CD4-positive, alpha-beta T cell treated with Interleukin-12 subunit alpha and Interleukin-12 subunit beta, for 1 hour (primary cell): ENCODE measurements at places on chromosomes 3 and 15.
A peak's percentile ranks its signal among the peaks of the same experiment; 100 is the strongest.

- no peak for DNase-seq
Observed at GRCh38 chr3:149575961-149576564, 81.8 kb downstream of the WWTR1 start.

DNA sequence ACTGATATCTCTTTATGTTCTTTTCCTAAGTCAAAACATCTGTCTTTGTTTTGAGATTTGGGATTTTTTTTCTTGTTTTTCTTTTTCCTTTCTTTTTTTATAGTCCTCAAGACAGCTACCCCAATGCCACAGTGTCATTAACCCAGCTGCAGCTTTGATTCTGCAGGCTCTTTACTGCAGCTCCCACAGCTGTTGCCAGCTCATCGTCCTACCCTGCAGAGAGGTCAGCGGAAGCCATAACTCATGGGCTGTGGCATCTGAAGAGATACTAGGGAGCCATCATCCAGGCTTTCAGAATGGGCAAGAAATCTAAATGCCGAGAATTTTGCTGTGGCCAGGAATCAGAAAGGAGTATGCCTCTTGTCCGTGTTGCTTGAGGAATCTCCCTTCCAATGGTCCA is 44.3 kb upstream of the SLC24A5 start:
- no peak for DNase-seq

DNA sequence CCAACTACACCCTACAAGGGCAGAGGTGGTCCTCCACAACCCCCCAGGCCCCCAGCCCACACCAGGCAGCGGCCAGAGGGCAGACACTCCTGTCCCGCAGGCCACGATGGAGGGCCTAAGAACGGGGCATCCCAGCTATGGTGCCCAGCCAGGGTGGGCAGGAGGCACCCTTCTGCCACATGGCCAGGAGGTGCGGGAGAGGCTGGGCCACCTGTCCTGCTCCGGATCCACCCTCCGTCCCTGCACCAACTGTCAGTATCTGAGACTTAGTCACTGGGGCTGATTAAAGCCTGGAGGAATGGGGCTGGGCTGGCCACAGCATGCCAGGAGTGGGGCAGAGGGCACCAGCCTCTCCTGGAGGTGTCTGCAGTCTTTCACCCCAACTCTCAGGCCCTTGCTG is 37.9 kb downstream of the TNK2 start:
- no peak for DNase-seq

DNA sequence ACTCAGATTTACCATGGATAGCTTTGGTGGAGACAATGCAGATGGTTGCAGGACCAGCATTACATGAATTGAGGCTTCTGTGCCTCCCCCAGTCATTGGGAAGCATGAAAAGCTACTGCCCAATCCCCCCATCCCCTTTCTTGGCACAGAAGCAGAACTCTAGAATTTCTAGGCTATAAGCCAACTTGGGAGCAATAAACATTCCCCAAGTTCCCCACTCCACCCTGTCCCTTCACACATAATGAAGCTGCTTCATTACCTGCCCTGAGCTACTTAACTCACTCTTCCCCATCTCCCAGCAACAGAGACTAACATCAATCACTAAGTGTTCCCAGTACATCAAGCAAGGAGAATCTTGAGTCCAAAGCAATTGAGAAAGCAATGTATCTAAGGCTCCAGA is 164.5 kb downstream of the RORA start:
- DNase-seq = no peak

DNA sequence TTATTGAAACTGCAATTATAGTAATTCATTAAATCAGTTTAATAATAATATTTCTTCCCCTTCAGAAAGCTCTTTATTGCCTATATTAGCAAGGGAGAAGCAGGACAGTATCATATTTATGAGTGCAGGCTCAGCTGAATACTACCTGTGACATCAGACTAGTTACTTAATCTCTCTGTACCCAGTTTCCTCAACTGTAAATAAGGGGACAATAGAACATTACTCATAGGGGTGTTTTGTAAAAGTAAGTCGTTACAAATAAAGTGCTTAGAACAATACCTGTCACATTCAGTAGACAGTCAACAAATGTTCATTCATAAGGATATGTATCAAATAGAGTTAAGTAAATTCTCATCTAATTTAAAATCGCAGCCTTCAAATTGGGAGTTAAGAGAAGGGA is 12.1 kb upstream of the VPS39 start:
- no peak for DNase-seq

DNA sequence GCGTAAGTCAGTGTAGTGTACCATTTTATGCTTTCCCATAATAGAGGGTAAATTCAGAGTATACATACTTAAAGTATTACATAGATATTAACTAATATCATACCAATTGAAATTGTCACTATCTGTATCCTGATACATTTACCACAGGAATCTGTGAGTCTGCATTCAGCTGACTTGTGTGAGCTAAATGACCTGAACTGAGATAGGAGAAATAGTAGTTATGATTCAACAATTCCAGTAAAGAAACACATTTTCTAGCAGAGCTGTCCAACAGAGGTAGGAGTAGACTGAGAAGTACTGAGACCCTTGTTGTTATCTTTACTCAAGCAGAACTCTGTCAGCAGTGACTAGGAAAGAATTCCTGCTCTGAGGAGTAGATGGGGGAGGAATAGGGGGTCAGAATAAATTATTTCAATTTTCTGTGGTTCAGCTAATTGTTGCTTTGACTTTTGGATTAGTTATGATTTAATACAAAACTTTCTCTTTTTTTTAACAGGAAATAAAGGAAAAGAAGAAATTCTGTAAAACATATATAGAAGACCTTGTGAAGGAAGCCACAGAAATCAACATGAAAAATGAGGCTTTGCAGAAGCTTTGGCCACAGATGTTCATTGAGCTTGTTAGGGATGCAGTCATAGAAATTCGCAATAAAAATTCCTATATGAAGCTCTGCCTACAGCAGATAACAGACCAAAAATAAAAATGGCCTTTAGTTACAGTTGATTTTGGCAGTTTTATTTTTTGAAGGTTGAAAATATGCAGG is 66.2 kb upstream of the THSD4 start:
- no peak for DNase-seq

DNA sequence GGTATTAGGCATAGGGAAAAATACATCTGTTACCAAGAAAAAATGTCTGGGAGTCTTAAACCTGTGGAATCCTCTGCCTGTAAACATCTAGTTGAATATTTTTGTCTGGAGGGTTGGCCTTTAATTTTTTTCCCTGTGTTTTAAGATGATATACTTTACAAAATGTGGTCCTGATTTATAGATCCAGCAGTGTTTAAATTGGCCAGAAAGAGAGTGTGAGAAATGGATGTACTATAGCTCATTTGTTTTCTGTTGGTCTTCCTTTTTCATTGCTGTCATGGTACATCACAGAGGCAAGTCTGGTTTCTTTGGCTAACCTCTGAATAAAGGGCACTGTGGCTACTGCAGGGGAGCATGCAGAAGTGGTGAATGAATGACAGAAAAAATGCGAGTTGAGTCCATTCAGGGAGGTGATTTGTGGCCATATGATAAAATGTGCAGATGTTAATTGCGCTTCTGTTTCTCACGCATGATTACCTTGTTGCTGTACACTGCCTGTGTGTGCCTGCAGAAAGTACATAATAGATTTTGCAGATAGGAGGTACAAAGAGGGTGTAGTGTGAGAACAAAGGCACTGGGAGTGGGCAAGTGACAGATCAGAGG is 150.0 kb downstream of the NFKBIZ start:
- DNase-seq = no peak

DNA sequence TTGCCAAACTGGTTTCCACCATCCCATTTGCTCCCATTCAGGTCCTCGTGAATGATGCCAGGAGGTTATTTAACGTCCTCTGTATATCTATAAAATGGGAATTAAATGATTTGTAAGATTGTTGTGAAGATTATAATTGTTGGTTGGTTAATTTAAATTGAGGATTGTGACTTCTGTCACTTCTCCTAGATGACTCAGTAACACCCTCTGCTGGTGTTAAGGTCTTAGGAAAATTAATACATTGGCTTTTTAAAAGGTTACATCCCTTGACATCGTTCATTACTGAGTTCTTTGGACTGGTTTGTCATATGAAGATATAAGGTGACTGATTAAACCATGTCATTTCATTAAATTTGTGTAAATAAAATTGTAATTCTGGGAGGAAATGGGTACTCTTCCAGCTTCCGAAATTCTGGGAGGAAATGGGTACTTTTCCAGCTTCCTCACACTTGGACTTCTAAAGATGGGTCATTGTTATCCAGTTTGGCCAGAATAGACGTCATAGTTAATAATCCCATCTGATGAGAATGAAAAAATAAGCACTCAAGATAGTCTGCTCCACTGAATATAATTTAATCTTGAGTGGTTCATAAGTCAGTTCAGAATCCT is 33.3 kb upstream of the PAQR5 start:
- peak; percentile 39 for DNase-seq

DNA sequence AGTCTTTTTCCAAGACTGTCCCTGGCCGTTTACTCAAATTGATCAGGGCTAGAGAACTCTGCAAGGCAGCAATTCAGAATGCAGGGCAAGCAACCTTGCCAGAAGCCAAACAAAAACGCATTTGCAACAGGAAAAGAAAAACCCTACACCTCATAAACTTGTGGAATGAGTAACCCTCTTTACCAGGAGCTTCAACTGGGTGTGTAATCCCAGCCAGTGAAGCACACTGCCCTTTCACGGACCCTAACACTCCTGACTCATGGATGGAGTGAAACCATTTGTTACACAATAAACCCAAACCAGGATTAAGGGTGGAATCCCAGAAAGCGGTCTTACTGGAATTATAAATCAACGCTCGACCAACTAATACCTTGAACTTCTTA is 14.8 kb upstream of the LDHAL6B start:
- DNase-seq = no peak

DNA sequence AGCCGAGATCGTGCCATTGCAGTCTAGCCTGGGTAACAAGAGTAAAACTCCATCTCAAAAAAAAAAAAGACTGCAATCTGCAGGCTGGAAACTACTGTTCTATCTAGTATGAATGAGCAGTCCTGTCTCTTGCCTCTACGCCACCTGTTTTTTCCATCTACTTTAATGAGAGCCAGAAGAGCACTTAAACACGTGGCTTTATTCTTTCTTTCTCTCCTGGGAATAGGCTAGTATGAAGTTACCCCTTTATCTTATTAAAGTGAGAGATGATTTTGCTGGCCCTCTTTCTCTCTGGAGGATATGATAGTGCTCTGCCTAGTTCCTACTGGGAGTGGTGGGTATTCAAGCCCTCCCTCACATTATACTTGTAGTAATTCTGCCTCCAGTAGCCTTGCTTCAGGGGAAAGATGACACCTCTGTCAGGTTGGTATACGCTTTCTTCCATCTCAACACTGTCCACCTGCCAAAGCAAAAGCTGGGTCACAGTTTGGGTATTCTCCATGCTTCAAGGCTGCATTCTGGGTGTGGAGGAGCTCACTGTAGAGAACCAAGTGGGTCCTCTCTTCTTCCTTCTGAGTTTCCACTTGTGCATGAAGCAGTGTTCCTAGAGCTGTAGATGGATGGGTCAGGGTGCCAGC is 17.8 kb downstream of the MAPKBP1 start:
- no peak for DNase-seq

DNA sequence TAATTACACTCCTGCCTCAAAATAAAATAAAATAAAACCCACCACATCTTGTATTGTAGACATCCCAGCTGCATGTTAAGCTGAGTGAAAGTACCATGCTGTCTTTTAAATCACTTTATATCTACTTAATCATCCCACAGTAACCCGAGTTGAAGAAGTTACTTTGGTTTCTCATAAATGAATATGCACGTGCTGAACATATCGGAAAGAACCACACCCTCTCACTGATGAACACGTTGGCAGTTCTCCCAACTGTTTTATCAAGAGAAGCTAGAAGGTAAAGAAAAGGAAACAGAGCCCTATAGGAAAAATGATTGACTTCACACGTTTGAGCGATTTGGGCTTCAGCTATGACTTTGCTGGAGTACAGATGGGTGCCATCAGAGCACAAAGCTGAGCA is 15.9 kb upstream of the TM4SF19 start:
- no peak for DNase-seq

DNA sequence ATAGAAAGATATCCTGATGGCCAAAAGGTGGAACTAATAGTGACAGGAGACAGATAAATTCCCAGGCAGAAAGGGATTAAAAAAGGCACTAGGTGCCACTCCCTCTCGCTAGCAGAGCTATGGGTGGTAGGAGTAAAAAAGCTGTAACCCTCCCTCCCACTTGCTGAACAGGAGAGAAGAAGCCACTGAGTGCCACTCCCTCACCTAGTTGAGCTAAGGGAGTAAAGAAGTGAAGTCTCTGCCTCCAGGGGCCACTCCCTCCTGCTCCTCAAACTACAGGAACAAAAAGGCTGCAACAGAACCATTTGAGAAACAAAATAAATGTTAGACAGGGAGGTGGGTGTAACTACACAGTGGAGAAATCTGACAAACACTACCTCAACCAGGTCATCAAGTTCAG is 276.2 kb upstream of the EPHA6 start:
- DNase-seq = no peak
